Stimulated activated CD4-positive, alpha-beta T cell treated with anti-CD3 and anti-CD28 coated beads, TNF-alpha, amount 100 ng/mL, for 1 hour (primary cell): ENCODE measurements at places on chromosomes 6 and 20.

GRCh38 chr20:53040693-53041589 lies 68.8 kb downstream of the TSHZ2 start:
- no peak for DNase-seq

- no peak for DNase-seq
Measured at GRCh38 chr20:24379484-24379927, 89.9 kb upstream of the SYNDIG1 start.

- DNase-seq, result no peak
Measured at GRCh38 chr6:16109659-16110305, 19.1 kb upstream of the MYLIP start.

DNA sequence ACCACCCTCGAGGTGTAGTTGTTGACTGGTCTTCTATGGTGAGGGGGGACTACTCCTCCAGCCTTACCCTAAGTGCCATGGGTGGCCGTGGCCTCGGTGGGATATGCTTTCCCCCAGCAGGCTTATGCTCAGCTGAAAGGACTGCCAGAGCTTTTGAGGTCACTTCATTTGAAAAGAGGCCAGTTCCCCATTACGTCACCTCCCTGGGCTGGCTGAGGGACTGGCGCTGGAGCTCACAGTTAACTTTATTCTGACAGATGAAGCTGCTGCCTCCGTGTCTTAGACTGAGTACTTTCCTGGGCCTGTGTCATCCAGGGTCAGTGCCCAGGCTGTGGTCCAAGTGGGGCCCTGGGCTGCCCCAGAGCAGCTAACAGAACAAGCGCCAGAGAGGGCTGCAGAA lies 42.8 kb upstream of the PCMTD2 start:
- no peak for DNase-seq

DNA sequence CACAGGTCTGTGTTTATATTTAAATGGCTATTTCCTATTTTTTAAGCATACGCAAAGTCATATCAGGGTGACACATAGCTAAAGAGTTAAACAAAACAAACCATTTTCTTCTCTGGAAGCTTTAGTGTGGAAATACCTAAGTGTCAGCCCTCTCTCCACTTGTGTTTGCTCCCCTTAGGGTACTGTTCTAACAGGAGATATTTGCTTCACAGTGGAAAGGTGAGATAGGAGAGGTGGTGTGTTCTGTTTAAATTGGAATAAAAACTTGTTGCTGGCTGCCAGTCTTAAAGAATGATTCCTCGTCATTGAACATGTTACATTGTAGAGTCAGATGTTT lies 18.9 kb downstream of the PHACTR2 start:
- DNase-seq, result no peak

DNA sequence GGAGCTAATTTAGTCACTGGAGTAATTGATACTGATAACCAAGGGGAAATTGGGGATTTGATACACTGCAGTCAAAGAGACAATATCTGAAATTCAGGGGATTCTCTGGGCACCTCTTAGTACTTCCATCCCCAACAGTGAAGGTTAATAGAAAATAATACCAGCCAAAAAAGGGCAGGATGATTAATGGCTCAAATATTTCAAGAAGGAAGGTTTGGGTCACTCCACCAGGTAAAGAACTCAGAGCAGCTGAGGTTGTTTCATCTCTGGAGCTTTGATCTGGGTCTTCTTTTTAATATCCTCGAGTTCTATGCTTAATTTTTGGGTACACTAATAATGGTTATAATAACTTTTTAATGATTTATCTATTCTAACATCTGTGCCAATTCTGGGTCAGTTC lies 70.8 kb downstream of the CDKAL1 start:
- no peak for DNase-seq

GRCh38 chr6:109772883-109773431 lies 81.9 kb downstream of the FIG4 start:
- no peak for DNase-seq
